T-cell (primary cell): ENCODE measurements at places on chromosomes 6 and 20. TPM values are rescaled to one million over a fixed set of nuclear protein-coding genes. Genes with fewer than 3 reads are reported as not detected.

SLC17A4 gene
- total RNA-seq, result not detected

GLP1R gene
- 0.07 TPM for total RNA-seq

EEF1A2 gene
- total RNA-seq, result 3.1 TPM

ZC2HC1B gene
- total RNA-seq, result not detected

MRPS26 gene
- total RNA-seq, result 38.5 TPM

CLPSL1 gene
- not detected for total RNA-seq

BPIFB1 gene
- not detected for total RNA-seq

NHSL1 gene
- 0.23 TPM for total RNA-seq

- DNase-seq, result no peak
Measured at GRCh38 chr6:9361749-9362148, 926.4 kb upstream of the SLC35B3 start.

DNA sequence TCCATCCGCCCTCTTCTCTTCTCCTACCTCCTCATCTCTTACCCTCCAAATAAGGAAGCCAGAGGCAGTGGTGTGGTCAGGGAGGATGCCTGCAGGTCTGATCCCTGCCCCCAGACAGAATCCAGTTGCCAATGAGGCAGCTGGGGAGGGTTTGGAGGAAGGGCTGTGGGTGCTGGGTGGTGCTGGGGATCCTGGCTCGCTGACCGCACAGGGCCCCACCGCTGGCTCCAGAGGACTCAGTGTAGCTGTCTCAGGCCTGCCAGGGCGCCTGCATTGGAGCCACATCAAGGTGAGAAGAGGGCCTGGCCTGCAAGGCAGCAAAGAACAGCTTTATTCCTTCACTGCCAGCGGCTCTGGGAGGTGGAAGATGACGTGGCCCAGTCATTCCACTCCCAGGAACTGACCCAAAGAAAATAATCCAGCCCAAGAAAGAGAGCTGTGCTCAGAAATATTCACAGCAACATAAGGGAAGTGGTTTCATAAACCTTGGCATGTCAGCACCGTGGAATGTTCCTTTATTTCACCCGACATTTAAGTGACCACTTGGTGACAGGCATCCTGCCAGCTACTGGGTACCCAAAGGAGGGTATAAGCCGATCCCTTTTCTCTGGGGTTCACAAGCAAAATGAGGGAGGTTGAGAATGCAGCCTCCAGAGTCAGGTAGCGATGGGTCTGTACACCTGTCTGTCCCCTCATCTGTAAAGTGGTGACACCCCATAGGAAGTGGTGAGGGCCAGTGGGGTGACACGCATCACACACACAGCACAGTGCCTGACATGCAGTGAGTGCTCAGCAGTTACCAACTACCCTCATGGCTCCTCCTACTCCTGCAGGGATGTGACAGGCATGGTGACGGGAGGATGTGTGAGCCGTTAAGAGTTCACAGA lies 125.1 kb downstream of the SNX5 start:
- DNase-seq, result peak; percentile 7

- no peak for DNase-seq
Measured at GRCh38 chr20:48703511-48704219, 124.1 kb downstream of the PREX1 start.

GRCh38 chr20:46741924-46742668 lies 32.6 kb downstream of the SLC2A10 start:
- DNase-seq, result no peak

DNA sequence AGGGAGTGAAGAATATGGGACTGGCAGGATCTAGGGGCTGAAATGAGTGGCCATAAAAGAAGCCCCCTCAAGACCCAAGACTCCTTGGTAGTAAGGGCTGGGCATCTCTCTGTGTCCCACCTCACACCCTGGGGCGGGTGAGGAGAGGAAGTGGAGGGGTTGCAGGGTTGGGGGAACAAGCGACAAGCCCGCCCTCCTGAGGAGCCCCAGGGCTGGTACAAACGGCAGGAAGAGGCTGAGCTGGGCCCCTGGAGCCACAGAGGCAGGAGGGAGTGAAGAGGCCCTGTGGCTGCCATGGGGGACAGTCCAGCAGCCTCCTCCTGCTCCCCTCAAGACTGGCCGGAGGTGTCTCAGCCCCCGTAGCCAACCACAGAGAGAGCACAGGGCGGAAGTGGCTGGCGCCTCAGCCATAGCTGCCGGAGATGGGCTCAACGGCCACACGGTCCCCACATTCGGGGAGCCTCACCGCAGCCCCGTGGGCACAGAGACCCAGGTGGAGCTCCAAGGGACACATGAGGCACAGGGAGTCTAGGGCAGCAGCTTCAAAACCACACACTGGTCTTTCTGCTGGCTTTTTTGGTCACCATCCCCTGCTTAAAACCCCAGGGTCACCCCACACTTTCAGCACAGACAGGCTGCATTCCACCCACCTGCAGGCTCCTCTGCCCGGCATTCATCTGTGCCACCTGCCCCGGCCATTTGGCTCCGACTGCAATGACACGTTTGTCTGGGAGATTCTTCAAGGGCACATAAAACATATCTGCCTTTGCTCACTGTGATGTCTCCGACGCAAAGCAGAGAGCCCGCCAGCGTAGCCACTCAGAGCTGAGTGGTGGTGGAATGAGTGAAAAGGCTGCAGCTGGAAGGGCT lies 524 bp downstream of the C20orf203 start:
- peak; percentile 20 for DNase-seq

DNA sequence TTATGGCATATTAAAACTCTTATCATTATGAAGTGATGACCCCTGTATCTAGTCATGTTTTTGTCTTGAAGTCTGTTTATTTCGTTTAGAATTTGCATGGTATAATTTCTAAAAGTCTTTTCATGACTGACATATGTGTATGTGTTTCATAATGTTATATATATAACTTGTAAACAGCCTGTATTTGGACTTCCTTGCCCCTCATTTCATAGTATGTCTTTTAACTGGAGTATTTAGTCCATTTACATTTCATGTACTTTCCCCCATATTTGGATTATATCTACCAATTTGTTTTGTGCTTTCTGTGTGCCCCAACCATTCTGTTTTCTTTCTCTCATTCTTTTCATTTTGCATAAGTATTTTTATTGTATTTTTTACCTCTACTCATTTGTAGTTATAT lies 59.0 kb downstream of the SYCP2L start:
- no peak for DNase-seq

DNA sequence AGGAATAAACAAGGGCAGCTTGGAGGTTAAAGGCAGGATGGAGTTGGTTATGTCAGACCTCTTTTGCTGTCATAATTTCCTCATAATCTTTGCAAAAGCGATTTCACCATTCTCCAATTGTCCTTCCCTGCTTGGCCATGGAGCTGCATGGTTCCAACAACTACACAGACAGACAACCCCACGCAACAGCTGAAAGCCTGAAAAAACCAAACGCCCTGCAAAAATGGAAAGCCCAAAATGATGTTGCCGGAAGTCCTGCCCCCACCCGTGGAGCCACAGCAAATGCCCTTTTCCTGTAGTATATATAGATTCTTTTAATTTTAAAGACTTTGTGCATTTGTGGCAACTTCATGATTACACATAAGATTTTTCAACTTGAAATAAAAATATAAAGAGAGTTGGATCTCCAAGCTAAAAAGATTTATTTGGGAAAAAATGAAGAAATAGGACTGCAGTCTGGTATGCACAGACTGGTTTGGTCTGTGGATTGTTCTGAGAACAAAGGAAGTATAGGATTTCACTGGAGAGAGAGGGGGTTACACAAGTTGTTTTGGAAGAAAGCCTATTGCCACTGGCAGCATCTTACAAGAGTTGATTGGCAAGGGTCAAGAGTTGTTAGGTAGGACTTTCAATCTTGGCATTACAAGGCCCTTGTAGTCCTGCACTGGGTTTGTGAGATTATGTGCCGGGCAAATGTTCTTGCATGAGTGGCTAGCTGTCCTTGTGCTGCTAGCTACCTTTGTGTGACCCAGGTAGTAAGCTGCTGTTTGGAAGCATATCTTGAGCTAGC lies 190.0 kb downstream of the C6orf118 start:
- no peak for DNase-seq

DNA sequence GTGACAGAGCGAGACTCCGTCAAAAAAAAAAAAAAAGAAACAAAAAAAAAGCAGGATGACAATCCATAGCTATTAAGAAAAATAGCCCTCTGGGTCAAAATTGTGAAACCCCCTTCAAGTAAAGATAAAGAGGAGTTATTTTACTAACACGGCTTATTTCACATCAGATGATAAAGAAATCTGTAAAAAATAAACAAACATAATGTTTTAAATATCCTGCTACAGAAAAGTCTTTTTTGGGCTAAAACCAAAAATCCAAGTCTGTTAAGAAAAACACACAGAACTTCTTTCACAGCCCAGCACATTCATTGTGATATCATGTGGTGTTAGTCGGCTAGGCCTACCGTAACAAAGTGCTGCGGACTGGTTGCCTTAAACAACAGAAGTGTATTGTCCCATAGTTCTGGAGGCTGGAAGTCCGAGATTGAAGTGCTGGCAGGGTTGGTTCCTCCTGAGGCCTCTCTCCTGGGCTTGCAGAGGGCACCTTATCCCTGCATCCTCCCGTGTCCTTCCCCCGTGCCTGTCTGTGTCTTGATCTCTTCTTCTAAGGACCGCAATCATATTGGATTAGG lies 239.2 kb upstream of the TAB2 start:
- no peak for DNase-seq

- DNase-seq, result no peak
Measured at GRCh38 chr20:25574411-25574810, 10.9 kb downstream of the NINL start.

DNA sequence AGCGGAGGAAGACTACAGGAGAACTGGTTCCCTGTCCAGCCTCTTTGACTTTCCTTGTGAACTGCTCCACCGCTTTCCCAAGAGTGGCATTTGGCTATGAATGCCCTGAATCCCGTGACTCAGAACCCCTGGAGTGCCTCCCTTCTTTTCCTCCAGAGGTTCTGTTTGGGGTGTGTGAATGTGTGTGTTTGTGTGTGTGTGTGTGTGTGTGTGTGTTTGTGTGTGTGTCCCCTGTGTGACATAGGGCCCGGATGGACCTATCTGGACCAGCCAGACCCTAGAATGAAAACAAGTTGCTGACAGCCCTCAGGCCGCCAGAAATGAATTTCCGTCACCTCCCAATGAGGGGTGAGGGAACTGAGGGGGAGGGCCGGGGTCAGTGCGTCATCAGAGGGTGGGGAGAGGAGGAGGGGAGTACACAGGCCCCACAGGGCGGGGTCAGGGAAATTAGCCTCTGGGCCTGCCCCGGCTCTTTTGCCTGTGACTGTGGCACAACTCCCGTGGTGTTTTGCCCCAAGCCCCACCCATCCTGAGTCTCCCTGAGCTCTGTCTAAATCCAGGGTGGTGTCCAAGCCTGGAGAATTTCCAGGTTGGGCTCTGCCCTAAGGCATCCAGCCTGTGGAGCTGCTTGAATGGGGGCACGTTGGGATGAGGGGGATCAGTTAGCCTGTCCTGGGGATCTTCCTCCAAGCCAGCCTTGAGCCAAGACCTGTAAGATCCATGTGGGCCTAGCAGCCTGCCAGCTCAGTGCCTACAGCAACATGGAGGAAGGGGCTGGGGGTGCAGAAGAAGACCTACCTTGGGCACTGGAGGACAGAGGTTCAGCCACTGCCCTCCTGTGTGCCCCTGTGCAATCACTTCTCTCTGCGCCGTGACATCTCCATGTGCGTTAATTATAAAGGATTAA lies 15.2 kb upstream of the MRPS18A start:
- DNase-seq, result no peak

GRCh38 chr20:61118429-61119224 lies 133.4 kb upstream of the CDH4 start:
- DNase-seq, result no peak

DNA sequence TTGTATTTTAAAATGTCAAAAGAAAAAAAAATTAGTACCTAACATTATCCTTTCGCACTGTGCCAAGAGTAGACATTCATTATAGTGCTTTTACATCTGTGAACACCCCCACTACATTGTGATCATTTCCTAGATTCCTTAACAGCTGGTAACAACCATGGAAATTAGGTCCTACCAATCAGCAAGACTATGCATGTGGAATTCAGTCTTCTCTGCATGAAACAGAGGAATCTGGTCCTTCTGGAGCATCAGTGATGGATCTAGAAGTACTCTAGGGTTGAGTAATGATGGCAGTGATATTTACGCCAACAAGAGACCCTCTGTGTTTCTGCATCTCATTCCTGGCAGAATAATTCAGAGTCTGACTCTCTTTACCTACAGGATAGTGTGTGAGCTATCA lies 9.4 kb downstream of the OR12D1 start:
- no peak for DNase-seq
